Fibroblast of skin of scalp (primary cell): ENCODE measurements at places on chromosomes 16 and 17.

DNA sequence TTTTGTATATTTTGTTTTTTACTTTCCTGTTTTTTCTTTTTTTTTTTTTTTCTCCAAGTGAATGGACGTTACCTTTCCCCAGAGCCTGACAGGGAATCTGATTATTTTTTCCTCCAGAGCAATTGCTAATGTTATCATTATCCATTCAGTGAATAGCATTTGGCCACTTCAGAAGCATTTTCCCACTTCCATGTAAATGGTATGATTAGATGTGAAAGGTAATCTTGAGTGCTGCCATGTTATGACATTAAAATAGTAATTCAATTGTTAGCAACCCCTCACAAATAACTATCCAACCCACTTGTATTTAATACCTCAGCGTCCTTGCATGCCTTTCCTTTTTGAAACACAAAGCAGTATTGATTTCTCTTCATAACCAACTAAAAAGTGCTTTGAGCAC lies 1243.8 kb downstream of the CDH8 start:
- DNase-seq: no peak

DNA sequence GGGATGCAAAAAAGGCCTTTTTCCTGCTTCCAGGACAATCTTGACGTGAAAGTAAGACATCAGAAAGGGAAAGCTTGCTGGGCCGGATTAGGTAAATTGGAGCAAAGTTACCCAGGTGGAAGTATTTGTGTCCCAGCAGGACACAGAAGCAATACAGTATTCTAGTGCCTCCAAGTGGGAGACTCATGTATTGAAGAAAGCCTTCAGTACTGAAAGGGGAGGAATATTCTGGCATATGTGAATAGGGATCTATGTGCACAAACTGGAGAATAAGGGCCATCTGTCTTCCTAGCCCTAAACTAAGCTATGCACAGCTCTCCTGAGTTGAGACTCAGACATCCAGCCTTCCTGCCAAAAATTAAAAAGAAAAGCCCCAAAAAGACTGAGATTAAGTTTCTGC lies 327.3 kb upstream of the CDH8 start:
- peak; percentile 0 for DNase-seq

DNA sequence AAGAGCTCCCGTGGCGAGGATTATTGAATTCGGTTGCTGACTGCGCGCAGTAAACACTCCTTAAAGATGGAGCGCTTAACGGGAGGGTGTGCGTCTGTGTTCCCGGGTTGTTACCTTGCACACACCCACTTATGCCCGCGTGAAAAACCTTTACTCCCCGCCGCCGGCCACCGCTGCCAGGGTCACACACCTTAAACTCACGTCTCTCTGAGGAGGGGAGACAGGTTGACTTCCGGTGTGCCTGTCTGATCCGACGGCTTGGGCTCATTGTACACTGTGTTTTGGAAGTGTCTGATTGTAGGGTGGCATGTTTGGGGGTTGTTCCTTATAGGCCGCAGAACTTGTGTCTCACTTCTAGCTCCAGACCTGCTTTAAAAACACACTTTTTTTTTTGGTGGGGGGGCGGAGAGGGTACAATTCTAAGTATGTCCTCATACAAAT lies 66.8 kb downstream of the KPNA2 start:
- DNase-seq: no peak

DNA sequence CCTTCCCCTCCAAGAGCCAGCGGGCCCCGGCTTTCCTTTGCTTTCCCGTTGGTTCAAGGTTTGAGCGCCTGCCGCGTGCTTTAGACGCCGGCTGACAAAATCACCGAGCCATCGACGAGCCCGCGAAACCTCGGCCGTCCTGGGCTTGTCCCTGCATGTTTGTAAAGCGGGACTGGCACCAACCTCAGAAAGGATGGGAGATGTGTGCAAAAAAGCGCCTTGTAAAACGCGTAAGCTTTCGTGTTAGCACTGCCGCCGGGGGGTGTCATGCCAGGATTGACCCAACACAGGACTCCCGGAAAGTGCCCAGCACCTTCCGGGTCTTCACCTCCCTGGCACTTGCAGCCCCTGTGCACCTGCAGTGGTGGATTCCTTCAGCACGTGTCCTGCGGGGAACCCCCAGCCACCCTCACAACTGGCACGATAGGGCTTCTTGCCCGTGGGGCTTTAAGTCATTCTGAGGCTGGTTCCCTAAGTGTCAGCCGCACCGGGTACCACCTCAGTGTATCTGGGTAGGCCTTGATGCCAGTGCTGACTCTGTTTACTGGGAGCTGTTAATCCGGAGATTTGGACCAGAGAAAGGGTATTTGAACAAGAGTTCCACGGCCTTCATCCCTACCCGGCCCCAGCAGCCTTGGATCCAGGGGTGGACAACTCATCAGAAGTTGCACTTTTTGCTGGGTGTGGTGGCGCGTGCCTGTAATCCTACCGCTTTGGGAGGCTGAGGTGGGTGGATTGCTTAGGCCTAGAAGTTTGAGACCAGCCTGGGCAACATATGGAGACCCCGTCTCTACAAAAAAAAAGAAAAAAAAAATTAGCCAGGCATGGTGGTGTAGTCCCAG lies 817 bp downstream of the NDUFAF8 start:
- DNase-seq: no peak

GRCh38 chr16:89860747-89861304 lies 12.6 kb upstream of the TCF25 start:
- peak; percentile 39 for DNase-seq
